ENCODE measurements at places on chromosomes 7 and 10. TPM values are rescaled to one million over a fixed set of nuclear protein-coding genes. Genes with fewer than 3 reads are reported as not detected.

The GRM3 gene
- not detected for total RNA-seq

The RAPGEF5 gene
- 15.9 TPM for total RNA-seq

The PON1 gene
- not detected for total RNA-seq

The SHTN1 gene
- total RNA-seq: 7.0 TPM

The LRRC61 gene
- total RNA-seq: 5.7 TPM

DNA sequence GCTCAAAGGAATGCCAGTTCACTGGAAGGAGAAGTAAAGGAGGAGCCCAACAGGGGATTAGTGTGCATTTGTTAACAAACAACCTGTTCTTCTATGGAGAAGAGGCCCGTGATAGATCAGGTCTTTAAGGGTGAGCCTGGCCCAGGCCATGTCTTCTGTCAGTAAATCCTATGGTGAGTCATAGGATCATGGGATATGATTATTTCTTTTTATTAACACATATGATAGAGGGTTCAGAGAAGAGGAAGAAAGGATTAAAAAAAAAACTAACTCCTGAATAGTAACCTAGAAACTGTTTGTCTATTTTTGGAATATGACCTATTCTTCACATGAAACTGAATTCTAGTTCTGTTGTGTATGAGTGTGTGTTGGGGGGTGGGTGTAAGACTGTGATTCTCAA lies 70.4 kb downstream of the GPR158 start:
- DNase-seq: no peak

DNA sequence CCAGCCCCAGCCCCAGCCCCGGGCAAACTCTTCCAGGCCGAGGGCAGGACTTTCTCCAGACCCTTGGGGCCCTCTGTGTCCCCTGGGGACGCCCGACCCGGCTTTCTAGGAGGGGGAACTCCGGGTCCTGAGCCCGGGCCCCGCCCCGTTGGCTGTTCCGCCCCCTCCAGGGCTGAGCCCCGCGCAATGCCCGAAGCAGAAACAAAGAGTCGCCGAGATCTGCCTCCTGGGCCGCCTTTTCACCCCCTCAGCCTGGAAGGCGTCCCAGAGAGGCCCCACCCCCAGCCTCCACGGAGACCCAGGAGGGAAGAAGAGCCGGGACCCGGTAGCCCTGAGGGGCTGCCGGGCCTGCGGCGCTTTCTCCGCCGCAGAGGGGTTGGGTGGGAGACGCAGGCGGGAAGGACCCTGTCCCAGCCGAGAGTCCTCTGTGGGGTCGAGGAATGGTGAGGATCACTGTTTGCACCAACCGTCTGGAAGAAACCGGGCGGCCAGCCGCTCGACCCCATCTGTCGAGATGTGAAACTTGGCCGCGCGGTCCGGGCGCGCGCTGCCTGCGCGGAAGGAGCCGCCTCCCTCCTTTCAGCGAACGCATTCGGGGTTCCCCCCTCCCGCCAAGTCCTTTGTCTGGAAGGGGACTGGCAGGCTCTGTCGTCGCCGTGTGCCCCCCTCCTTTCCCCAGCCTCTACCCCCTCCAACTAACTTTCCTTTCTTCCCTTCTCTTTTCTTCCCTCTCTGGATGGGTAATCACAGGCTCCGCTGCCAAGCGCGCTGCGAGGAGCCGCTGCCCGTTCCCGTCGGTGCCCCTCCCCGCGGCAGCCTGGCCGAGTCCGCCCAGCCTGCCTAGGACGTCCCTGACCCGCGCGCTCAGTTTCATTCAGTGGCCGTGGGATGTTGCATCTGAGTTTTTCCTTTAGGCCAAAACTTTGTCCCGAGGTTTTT lies 10.2 kb downstream of the EN2 start:
- DNase-seq: no peak

- no peak for DNase-seq
Observed at GRCh38 chr7:117116211-117116610, 162.9 kb downstream of the ST7 start.

GRCh38 chr7:134474828-134475227 lies 15.9 kb upstream of the AKR1B1 start:
- DNase-seq: no peak

Data from left cardiac atrium (tissue), 4 donors.